ENCODE measurements at places on chromosomes 16 and 17. TPM values are rescaled to one million over a fixed set of nuclear protein-coding genes. Genes with fewer than 3 reads are reported as not detected.

GPR139 gene
- total RNA-seq = not detected

SLC5A10 gene
- not detected for total RNA-seq

NECAB2 gene
- total RNA-seq = not detected

CPNE7 gene
- total RNA-seq = 16.2 TPM

GSG1L gene
- total RNA-seq = 0.21 TPM

KRT20 gene
- 4.7 TPM for total RNA-seq

PABPN1L gene
- total RNA-seq = not detected

CRISPLD2 gene
- 192 TPM for total RNA-seq

CHAD gene
- total RNA-seq = not detected

RDM1 gene
- 1.1 TPM for total RNA-seq

TBC1D10B gene
- total RNA-seq = 36.9 TPM

HCRT gene
- total RNA-seq = not detected

RIPOR1 gene
- 57.6 TPM for total RNA-seq

CHD9NB gene
- total RNA-seq = 2.2 TPM

JUP gene
- 277 TPM for total RNA-seq

RCVRN gene
- not detected for total RNA-seq

SOST gene
- total RNA-seq = not detected

PPY gene
- total RNA-seq = not detected

PRRT2 gene
- total RNA-seq = 10.6 TPM

TMIGD1 gene
- not detected for total RNA-seq

IL17C gene
- not detected for total RNA-seq

CRYBA1 gene
- not detected for total RNA-seq

CBX4 gene
- total RNA-seq = 36.7 TPM

NDRG4 gene
- 4.6 TPM for total RNA-seq

TBX21 gene
- total RNA-seq = 1.2 TPM

EME1 gene
- total RNA-seq = 0.94 TPM

SEZ6L2 gene
- 7.5 TPM for total RNA-seq

TBC1D28 gene
- not detected for total RNA-seq

DBNDD1 gene
- 3.0 TPM for total RNA-seq

ST6GALNAC2 gene
- total RNA-seq = 28.7 TPM

TMEM235 gene
- total RNA-seq = not detected

TELO2 gene
- 58.7 TPM for total RNA-seq

ADAM11 gene
- total RNA-seq = 2.2 TPM

OSBPL7 gene
- 27.2 TPM for total RNA-seq

HASPIN gene
- total RNA-seq = 0.31 TPM

MYH10 gene
- 30.8 TPM for total RNA-seq

OMG gene
- not detected for total RNA-seq

RAPGEFL1 gene
- total RNA-seq = 138 TPM

KRTAP4-5 gene
- total RNA-seq = not detected

KLHDC4 gene
- total RNA-seq = 63.2 TPM

NPEPPS gene
- total RNA-seq = 152 TPM

TBC1D3L gene
- 30.4 TPM for total RNA-seq
